Esophagus muscularis mucosa (tissue), 4 donors: ENCODE measurements at places on chromosomes 2 and 18. TPM values are rescaled to one million over a fixed set of nuclear protein-coding genes. Genes with fewer than 3 reads are reported as not detected.

SERPINB13 gene
- total RNA-seq, result not detected

RNF125 gene
- total RNA-seq, result 3.7 TPM

ZEB2 gene
- total RNA-seq, result 41.2 TPM

LBX2 gene
- 0.32 TPM for total RNA-seq

POMC gene
- 12.4 TPM for total RNA-seq

RGPD3 gene
- total RNA-seq, result 0.45 TPM

CTDSP1 gene
- total RNA-seq, result 121 TPM

DNA sequence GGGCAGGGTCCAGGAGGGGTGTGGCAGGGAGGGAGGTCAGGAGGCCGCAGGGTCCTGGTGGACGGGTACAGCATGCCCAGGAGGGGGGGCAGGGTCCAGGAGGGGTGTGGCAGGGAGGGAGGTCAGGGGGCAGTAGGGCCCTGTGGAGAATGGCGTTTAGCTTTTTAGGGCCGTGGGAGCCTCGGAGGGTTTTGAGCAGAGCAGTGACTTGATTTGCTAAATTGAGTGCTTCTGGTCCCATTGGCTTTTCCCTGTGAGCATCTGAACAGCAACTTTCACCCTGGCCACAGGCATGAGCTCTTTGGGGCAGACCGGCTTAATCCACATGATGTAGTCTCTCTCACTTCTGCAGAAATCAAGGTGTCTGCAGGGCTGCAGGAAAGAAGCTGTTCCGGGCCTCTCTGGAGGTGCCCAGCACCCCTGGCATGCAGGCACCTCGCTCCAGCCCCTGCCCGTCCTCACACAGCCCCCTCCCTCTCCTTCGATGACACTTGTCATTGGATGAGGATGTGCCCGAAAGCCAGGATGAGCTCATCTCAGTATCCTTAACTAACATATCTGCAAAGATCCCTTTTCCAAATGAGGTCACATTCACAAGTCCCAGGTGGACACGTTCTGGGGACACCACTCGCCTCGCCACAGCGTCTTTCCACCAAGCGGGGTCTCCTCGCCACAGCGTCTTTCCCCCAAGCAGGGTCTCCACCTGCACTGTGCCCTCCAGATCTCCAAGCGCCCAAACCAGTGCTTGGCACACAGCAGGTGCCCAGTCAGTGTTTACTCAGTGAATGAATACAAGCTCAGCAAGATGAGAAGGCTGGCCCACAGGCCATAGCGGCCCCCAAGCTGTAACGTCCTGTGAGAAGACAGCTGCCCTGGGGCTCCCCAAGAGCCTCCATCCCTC, 94.0 kb downstream of the NDUFA10 start:
- no peak for DNase-seq

- no peak for DNase-seq
Measured at GRCh38 chr2:200040831-200041230, 85.4 kb downstream of the MAIP1 start.

DNA sequence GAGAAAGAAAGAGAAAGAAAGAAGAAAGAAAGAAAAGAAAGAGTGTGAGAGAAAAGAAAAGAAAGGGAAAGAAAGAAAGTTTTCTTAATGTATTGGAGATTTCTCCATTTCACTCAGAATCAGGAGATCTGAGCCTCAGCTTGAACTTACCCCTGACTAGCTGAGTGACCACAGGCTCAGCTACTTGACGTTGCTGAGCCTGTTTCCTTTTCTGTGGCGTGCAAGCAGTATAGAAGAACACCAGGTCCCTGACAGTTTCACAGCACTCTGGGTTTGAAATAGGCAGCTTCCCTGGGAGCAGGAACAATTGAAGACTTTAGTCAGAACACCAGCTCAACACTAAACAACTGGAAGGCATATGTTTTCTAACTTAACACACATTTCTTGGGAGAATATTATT, 44.7 kb downstream of the MARCO start:
- no peak for DNase-seq

DNA sequence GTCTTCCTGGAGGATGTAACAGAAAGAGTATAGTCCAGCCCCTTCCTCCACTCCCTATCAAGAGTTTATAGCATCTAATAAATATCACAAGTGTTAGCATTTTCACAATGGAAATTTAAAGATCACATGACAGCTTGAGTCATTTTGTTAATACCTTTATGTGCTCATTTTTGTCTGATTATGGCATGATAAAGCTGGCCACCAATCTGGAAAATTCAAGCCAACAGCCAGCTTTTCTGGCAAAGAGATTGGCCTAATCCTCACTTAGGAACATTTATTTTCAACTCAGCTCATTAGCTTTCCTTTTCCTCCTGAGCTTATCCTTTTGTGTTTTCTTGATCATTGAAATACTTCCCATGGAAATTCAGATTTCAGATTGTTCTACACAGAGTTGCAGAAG, 262.9 kb upstream of the RBMS1 start:
- DNase-seq, result no peak

GRCh38 chr2:54079331-54079730, 36.1 kb upstream of the ACYP2 start:
- no peak for DNase-seq

- no peak for DNase-seq
Measured at GRCh38 chr2:63866009-63866709, 24.5 kb downstream of the UGP2 start.
